Stimulated activated CD4-positive, alpha-beta T cell treated with anti-CD3 and anti-CD28 coated beads, Interleukin-1b, Interleukin-23, amount 100 ng/mL, for 1 hour (primary cell): ENCODE measurements at places on chromosomes 1 and 21.
A peak's percentile ranks its signal among the peaks of the same experiment; 100 is the strongest.

GRCh38 chr1:153386500-153386901 is 4.4 kb downstream of the S100A8 start:
- DNase-seq: no peak

- no peak for DNase-seq
These were observed 27.0 kb downstream of the DPYD start for GRCh38 chr1:97893844-97894243.

DNA sequence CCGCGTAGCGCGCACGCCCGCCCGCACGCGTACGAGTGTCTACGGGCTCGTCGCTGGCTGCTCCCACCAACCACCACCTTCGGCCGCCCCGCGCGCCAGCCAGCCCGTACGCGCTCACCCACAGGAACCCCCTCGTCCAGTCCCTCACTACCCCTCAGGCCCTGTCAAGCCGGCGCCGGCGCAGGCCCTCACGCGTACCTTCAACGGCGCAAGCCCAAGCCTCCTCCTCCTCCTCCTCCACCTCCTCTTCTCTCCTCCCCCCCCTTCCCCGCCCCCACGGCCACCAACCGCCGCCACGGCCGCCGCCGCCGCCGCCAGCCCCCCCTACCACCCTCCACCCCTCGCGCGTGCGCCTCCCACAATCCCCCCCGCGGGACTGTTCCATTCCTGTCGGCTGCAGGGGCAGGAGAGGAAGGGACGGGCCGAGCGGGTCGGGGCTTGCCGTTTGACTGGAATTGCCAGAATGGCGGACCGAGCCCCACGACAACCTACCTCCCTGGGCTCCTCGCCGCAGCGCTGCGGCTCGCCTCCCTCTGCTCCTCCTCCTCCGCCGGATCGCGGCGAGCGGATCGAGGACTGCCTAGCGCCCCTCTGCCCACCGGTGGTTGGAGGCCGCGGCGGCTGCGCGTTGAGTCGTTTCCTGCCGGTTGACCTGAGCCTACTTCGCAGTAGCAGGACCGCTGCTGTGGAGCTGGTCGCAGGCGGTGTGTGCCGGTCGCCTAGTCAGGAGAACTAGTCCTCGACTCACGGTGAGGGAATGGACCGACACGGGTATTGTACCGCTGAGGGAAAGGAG is at the start of gene ASH1L:
TSS of gene ASH1L (minus strand) at position 223 of the 796 bp plus-strand sequence. CDS start 41,284 bp downstream, outside the sequence.
- peak; percentile 85 for DNase-seq

DNA sequence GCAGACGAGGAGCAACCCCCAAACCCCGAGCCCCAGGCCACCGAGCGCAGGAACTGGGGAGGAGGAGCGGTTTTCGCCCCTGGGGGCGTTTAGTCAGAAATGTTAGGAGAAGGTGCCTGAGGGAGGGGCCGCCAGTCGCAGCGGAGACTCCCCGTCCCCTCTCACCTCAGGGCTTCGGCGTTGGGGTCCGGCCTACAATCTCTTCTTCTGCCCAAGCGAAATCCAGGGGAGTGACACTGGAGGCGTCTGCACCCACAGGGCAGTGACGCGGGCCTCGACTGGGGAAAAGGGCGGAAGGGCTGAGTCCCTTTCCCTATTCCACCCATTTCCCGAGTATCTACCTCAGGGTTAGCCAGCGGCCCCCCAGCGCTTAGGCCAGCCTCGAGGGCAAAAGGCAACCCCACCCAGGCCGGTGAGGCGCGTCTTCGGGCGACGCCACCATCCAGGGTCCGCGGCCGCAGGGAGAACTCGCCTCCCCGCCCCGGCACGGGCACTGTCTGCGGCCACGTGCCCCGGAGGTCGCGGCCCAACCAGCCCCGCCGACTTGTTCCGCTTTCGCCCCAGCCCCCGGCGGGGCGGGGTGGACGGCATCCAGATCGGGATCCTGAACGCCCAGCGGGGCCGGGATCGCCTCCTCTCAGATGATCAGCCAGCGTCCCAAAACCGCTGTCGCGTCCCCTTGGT is 118.7 kb upstream of the BARHL2 start:
- no peak for DNase-seq

GRCh38 chr1:71106658-71107322 is 26.0 kb upstream of the ZRANB2 start:
- no peak for DNase-seq

DNA sequence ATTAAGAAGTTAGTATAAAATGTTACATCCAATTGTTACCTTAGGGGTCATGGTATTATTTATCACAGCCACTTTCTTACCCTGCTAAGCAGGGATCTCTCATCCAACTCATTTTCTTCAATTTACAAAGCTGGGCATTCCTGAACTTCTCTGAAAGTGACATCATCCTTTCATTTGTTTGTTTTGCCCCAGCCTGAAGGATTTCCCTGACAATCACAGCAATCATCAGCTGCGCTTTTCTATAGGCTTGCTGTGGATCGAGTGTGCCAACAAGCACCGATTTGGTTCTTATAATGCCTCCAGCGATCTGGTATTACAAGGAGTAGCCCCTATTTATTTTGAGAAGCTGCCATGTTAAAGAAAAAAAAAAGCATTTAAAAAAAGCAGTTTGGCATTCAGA is 240.2 kb downstream of the USH2A start:
- DNase-seq: no peak

- no peak for DNase-seq
These were observed 154.3 kb upstream of the RNPC3 start for GRCh38 chr1:103371234-103371633.

DNA sequence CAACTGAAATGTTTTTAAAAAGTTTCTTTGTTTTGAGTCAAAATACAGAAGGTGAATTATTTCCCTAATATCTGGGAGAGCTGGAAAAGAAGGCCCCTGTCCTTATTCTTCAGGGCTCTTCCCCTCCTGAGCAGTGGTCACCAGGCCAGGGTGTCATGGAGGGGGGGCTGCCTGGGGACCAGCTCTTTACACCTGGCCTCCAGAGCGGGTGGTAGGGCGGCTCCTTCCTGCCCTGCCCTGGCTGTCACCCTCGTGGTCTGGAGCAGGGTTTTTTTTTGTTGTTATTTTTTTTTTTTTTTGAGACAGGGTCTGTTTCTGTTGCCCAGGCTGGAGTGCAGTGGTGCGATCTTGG is 6.6 kb downstream of the SKI start:
- no peak for DNase-seq

DNA sequence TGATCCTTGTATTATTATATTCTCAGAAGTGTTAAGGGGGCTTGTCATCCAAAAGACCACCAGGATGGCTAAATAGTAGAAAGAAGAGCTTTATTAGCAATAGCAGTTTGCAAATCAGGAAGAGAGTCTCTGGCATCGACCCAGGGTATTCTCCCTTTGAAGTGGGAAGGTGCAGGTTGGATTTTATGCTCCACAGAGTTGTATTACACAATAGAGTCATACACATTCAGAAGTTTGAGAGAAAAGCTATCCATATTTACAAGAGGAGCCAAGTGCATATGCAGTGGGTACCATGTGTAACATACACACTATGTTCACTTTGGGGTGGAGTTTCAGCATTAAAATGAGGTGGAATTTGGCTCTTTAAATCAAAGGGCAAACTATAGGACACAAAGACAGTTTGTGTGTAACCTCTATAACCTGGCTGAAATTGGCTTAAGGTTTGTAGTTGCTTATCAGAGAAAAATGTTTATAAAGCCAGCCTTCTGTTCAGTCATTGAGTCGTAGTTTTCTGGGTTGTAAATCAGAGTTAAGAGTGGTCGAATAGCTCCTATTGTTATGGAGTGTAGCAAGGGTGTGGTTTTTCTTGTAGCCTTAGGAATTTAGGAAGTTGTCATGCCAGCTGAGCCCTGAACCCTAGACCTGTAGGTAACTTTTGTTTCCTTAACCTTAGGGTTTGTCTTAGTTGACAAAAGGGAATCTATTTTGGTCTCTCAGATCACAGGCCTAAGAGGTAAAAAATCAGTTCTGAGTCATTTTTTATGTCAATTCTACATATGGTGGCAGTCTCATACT is 125.3 kb downstream of the DNM3 start:
- DNase-seq: no peak

DNA sequence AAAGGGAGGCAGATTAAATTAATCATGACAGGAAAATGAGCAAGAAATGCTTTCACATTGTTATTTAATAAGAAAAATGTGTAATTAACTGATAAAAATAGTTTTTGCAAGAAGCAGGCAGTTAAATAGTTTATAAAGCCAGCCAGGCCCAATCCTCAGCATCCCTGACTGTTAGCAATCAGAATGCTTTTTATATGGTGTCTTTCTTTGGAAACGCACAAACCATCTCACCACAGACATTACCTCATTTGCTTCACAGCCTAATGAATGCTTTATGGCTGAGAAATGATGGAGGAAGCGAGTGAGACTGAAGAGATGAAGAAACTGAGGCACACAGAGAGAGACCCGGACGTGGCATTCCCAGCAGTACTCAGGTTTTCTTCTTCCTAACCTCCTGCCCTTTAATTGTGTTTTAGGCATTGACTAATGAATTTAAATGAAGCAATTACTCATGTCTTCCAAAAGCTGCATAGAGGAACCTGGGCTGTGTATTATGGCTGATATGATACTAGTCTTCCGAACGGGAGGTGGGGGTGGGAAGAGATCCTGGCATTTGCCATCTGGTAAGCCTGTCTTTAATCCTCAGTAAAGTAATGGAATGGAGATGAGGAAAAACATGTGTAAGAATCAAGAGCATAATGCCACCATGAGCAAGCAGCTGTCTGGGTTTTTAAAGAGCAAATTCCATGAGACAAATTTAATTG is 116.1 kb upstream of the LMO4 start:
- DNase-seq: no peak

GRCh38 chr1:207259391-207259790 is 62.1 kb upstream of the CD55 start:
- no peak for DNase-seq

DNA sequence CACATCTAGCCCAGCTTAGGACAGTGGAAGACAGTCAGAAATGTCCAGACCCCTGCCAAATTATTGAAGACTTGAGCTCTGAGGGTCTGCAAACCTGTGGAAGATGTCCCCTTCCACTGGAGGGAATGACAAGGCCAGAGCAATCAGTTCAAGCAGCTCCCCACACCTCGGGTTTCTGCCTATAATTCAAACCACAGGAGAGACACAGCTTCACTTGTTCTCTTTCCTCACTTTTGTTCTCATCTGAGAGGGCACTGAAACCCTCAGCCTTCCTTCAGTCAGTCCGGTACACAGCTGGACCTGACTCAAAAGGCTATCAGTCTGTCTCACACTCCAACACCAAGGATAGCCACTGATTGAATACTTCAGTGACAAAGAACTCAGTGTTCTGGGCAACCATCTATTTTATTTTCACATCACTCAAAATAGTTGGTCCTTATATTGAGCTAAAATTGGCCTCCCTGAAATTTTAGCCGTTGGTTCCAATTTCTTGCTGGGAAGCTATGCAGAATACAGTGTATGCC is 70.1 kb downstream of the TENT5C start:
- DNase-seq: no peak

DNA sequence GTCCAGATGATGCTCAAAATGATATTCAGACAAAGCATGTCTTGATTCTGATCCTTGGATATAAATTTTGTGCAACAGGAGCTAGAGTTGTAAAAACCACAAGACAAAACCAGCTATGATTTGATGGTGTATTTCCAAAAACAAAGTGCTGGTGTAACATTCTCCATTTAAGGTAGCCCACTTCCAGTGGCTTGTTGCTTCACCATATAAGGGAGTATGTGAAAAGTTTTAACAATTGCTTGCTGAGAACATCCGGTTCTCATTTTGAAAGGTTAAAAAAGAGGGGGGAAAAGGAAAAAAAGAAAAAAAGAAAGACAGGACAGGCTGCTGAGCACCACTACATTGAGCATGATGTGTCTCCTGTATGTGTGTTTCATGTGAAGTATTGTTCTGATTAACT is 123.6 kb downstream of the MACF1 start:
- no peak for DNase-seq

- DNase-seq: no peak
These were observed 225.9 kb downstream of the RERE start for GRCh38 chr1:8591569-8591968.

GRCh38 chr1:214312530-214313051 is 31.6 kb downstream of the SMYD2 start:
- DNase-seq: no peak

- DNase-seq: no peak
These were observed 610.7 kb downstream of the PLPP3 start for GRCh38 chr1:55968661-55969060.
